ENCODE measurements at places on chromosomes 1 and 21. TPM values are rescaled to one million over a fixed set of nuclear protein-coding genes. Genes with fewer than 3 reads are reported as not detected.

The OR10R2 gene
- not detected for total RNA-seq

The CAMSAP2 gene
- total RNA-seq = 130 TPM

The GREM2 gene
- total RNA-seq = 7.0 TPM

DNA sequence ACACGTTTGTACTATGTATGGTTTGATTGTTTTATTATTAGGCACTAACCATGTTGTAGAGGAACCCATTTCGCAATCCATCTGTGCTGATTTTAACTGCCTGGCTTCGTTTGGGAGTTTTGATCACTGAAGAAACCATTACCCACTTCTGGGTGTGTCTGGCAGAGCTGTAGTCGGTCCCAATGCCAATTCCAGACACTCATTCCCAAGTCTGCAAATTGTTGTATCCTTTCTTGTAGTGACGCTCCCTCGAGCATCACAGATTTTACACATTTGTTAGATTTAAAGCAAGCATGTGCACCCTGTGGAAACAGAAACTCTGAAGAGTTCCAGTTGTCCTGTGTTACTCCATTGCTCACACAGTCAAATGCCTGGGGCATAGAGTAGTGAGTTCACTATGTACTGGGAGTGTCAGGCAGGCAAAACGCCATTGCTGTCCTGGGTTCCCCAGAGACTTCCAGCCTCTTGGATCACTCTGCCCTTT is 31.0 kb upstream of the EFCAB14 start:
- DNase-seq = no peak

DNA sequence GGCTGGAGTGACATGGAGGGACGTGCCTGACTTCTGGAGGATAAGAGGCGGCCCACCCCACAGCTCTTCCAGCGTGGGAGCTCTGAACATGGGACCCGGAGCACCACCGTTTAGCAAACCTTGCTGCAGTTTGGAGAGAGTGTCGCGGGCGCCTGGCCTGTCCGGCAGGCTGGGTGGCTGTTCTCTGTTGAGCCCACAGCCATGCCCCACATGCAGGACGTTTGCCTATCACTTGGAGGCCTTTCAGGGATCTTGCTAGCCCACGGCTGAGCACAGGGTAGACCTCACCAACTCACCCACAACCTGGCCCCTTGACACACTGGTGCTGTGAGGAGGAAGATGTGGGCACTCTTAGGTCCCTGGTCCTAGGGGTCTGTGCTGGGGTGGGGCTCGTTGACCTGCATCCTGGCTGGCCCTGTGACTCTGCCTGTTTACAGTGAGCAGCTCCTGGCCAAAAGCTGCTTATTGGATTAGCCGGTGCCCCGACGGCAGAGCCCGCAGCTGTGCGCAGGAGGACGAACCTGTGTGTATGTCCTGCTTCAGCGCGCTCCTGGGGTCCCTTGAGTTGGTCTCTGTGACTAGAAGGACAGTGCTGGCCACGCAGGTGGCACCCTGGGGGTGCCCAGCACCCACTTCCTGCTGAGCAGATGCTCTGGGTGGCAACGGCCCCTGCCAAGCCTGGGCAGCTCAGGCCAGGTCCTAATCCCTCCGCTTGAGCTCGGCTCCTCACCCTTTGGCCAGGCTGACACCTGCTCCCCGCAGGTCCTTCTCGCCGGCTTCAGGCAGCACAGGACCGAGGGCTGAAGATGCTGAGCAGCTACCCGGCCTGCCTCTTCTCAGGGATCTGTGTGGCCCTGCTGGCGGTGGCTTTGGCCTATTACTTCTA is 72.4 kb upstream of the TRAPPC10 start:
- no peak for DNase-seq

- no peak for DNase-seq
Measured at GRCh38 chr1:200228486-200228885, 181.3 kb downstream of the ZNF281 start.

DNA sequence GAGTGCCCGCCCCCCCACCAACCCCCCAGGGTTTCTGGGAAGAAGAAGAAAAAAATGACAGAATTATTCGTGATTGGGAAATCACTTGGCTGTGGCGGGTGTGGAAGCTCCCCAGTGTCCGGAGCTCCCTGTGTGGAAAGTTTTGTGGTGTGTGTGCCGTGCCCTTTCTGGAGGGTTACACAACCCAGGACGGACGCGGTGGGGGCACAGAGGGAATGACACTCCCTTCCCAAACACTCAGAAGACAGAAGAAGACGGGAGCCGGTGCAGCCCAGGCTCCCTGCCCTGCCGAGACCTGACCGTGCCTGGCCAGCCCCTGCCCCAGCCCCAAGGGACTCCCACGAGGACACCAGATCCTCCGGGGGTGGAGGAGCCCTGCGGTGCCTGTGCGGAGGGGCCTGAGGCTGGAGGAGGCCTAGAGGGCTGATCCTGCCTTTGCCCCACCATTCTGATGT is 33.0 kb upstream of the ADARB1 start:
- no peak for DNase-seq

DNA sequence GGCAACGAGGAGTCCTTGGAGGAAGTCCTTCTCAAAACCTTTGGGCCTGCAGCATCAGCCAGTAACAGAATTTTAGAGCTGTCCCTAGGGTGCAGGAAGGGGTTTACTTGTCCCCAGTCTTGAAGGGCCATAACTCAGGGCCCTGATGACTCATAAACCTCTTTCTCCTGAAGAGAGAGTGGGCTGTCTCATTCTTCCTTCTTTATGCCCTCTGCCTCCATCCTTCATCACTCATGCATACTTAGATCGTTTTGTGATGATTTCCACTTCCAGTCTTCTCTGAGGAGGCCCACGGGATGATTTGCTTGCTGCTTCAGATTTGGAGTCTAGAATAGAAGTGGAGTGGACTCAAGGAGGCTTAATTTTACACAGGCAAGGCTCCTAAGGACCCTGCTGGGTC is 60.2 kb downstream of the NDUFS5 start:
- no peak for DNase-seq
